ENCODE measurements at places on chromosomes 7 and 10.

DNA sequence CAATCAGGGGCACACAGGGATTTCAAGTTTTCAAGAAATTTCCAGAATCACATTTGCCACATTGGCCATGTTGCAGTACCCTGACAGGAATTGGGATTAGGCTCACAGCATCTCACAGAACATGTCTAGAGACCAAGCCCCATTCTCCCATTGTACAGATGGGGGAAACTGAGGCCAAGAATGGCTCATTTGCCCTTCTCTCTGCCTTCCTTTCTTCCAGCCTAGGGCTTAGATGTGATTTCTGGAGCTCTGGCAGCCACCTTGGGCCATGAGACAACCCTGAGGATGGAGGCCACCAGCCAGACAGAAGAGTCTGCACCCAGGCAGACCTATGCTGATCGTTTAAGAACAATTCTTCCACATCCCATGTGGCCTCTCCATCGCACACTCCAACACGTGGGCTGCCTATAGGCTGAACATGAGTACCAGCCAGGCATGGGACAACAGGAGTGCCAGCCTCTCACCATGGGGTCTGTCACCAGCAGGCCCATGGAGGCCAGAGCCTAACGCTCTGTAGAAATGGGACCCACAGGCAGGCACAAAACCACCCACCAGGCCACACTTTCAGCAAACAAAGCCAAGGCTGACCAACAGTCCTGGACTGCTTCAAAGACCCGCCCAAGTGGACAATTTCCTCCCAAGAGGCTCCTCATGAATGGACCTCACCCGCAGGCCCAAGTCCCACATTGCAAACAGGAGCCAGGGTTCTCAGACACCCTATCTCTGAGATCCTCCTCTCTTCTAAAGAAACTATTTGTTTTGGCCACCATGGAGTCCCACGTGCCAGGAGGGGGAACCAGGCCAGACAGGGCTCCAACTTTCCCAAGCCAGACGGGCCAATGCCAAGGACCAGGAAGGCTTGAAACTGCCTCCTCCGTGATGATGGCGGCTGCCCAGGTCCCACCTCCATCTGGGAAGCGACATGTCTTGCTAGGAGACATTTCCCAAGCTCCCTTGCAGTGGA is 20.7 kb downstream of the PDGFA start:
- DNase-seq = no peak

- no peak for DNase-seq
These were observed 128.6 kb downstream of the SKIDA1 start for GRCh38 chr10:21396889-21397288.

GRCh38 chr7:4807598-4808016 is 32.2 kb downstream of the AP5Z1 start:
- DNase-seq = no peak

- DNase-seq = no peak
These were observed 312.7 kb upstream of the IGFBP3 start for GRCh38 chr7:46233585-46234329.

- no peak for DNase-seq
These were observed 104.1 kb downstream of the ZNF467 start for GRCh38 chr7:149669121-149669818.

DNA sequence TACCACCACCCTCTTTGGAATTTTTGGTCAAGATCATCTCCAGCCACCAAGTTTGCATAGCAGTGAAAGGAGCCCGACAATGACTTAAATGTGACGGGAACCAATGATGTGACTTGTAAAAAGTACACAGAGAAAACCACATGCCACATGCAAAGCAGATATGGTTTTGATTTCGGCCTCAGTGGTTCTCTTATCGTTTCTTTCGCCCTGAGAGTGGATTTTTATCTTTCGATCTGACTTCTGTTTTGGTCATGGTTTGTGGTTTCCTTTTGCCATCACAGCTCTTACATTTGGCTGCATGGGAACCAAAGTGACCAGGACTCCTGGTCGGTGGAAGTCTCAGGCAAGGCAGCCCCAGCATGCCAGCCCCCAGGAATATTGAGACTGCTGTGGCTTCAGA is 31.5 kb downstream of the TCF7L2 start:
- DNase-seq = no peak

DNA sequence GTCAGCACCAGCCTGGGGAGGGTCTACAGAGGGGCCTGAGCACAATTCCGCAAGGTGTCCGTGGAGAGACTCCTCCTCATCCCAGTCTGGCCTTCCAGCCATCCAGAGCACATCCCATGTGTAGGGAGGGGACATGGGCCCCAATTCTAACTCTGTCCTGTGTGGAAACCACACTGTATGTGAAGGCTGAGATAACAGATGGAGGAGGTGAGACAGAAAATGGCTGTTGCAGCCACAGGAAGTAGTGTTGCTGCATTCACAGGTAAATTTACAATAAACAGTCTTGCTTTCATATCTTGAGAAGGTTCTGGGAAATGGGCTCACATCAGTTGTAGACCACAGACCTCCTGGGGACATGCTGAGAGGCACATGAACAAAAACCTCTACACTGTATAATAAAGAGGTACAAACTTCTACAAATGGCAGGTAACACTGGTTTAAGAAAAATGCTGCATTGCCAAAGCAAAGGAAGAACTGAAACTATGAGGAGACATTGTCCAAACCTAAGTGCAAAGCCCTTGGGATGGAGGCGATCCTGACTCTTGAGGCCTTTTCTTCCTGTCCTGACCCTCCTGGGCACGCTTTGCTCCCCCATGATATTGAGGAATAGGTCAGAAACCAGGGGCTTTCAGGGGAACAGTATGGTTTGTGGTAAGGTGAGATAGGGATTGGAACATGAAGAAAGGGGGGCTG is 21.6 kb upstream of the GIMAP2 start:
- DNase-seq = no peak

- peak; percentile 7 for DNase-seq
These were observed 345.0 kb downstream of the REEP3 start for GRCh38 chr10:63866075-63866746.

GRCh38 chr7:25358926-25359325 is 130.6 kb upstream of the NPVF start:
- no peak for DNase-seq

DNA sequence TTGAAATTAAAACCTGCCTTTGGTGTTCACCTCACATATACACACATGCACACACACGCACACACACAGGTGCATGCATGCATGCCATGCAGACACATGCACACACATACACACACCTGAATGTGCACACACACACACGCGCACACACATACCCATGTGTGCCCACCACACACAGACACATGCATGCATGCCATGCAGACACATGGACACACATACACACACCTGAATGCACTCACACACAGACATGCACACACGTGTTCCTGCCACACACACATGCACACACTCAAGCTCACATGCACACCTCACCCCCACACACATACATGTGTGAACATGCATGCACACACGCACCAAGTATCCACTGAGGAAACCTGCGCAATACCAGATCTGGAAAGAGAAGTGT is 136.4 kb downstream of the KLF6 start:
- DNase-seq = no peak

DNA sequence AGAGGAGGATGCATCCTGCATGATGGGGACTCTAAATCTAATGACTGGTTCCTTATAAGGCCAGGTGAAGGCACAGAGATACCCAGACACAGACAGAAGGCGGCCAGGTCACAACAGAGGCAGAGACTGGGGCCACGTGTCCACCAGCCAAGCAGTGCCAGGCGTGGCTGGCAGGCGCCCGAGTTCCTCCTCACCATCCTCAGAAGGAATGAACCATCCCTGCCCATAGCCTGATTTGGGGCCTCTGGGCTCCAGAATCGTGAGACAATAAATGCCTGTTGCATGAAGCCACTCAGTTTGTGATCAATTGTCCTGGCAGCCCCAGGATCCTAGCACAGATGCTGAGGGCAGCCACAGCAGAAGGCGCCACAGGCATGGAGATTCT is 69.0 kb upstream of the TNRC18 start:
- no peak for DNase-seq

- DNase-seq = no peak
These were observed 95.2 kb upstream of the JCAD start for GRCh38 chr10:30154561-30154960.

- DNase-seq = no peak
These were observed 53.4 kb downstream of the NKX6-2 start for GRCh38 chr10:132732518-132732917.

GRCh38 chr10:117441361-117441760 is 66.1 kb upstream of the PDZD8 start:
- DNase-seq = no peak

DNA sequence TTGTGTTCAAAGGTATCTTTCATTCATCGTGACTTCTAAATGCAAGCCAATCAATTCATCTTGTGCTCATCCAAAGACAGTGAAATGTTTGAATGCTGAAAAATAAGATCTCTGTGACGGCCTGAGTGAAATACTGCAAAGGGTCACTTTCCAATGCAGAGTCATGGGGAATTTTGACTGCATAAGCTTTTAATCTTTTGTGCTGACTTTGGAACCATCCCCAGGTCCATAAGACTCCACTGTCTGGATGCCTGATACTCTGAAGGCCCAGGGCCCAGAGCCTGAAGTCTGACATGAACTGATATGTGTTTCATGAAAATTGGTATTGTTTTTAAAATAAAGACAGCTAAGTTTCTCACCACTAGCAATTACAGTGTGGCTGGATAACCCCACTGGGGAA is 39.0 kb downstream of the PPP1R3C start:
- DNase-seq = no peak

DNA sequence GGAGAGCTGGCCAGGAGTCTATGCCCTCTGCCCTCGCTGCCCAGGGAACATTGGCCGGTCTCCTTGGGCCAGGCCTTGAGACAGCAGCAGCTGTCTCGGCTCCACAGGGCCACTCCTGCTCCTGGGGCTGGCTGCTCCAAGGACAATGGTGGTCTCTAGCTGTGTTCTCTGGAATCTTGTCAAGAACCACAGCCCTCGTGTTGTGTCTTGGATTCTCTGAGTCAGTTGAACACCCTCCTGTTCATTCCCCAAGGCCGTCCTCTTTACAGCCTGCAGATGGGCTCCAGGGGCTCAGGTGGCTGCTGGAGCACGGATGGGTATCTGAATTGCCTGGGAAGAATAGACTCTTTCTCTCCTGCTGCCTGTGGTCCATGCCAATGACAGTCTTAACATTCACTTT is 511.1 kb downstream of the GLRX3 start:
- no peak for DNase-seq

GRCh38 chr7:113087071-113087998 is 708 bp upstream of the GPR85 start:
- no peak for DNase-seq

DNA sequence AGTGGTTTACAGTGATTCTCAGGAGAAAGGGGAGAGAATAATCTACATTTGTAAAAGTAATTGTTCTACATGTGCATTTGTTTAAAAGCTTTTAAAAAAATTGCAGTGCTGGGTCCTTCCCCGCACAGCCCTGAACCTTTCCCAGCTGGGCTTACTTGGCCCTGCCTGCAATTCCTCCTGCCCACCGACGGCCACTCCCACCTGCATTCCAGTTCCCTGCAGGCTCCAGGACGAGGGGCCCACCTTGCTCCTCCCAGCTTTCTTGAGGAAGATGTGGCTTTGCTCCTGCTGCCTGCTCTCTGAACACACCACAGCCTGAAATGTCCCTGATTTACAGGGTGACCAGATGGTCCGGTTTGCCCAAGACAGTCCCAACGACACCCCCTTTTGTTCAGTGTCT is 222.7 kb downstream of the PRPF18 start:
- no peak for DNase-seq

DNA sequence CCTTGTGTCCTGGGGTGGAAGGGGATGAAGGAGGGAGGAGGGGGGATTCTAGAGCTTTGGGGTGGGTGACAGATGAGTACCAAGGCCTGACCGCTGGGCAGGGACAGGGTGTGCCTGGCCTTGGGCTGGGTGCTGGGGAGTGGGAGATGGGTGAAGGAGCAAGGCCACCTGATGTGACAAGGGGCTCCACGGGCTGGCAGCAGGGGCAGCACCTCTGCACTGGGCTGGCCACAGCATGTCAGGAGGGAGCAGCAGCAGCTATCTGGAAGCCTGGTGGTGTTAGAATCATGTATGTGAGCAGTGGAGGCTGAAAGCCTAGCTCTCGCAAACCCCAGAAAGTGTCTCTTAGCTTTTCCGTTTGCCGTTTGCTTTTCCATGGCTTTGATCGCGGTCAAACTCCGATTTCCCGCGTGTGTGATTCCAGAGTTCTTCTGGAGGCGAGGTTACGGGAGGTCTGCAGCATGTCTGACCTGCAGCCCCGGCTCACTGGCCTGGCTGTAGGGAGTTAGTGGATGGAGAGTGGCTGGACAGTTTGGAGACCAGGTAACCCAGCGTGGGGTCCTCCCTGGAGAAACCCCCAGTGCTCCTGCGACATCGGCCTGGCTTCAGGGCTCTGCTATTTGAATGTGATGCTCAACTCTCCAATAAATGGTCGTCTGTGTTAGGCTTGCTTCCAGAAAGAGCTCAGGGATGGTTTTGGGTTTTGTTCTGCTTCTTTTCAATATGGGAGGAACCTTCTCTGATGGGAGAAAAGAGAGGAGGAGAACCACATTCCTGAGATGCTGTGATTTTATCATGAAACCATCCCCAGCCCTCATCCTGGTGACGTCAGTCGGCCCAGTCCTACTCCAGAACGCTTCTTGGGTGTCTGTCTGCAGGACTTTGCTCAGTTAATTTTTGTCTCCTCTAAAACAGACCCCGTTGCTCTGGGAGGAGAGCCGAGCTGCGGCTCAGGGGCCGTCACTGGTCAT is 105.5 kb downstream of the CUX1 start:
- no peak for DNase-seq

DNA sequence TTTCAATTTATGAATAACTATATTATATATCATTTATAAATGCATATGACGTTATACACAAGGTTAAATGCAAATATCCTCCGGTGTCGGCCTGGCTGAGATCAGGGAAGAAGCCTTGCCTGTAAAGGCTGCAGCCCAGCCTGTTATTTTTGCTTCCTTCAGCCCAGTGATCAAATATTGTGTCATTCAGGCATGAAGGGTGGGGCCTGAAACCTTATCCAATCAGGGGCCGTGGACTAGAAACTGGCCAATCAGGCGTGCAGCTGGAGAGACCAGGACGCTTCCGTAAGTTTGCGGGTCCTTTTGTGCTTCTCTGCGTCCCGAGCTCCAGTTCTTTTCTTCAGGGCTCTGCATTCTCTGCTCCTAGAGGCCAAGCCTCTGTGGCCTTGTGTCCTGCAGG is at the start of gene ZNF722:
TSS of gene ZNF722 (plus strand) at position 301 of the 400 bp plus-strand sequence. CDS start 113 bp downstream, outside the sequence.
- DNase-seq = no peak
